ENCODE measurements at places on chromosomes 13 and 19.

DNA sequence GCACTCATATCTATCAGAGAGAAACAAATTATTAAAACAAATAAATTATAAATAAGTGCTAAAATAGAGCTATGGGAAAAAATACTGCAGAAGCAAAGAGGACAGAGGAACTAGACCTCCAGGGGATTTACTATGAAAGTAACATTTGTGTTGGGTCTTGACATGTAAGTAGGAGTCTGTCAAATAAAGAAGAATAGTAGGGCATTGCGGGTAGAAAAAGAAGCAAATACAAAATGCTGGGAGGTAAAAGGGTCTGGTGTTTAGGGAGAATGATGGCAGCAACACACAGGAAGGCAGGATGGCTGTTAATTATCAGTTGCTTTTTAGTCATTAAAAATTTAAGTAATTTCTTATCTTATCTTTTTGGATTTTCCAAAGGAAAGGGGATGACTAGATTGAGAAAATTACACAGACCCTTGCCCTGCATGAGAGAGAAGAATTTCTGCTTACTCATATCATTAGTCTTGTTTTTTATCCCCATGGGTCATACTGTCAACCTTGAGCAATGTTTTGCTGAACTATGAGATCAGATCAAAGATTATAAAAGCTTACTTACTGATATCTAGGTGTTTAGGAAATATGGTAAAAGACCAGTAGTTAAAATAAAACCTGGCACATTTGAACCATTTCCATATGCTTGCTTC, 472.7 kb downstream of the DIAPH3 start:
- DNase-seq: no peak

DNA sequence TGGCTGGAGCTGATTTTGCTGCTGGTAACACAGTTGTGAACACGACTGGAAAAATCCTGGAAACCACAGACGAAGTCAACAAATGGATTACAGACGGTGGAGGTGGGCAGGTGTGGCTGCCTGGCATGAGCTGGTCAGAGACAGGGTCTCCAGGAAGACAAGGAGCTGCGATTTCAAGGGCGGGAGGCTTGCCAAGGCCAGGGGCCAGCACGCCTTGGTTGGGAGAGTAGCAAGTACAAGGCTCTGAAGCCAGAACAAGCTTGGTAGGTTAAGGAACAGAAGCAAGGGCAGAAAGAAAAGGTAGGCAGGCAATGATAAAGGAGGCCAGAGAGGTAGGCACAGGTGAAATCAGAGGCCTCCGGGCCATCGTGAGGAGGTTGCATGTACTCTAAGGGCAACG, 50.7 kb upstream of the AMER2 start:
- no peak for DNase-seq

DNA sequence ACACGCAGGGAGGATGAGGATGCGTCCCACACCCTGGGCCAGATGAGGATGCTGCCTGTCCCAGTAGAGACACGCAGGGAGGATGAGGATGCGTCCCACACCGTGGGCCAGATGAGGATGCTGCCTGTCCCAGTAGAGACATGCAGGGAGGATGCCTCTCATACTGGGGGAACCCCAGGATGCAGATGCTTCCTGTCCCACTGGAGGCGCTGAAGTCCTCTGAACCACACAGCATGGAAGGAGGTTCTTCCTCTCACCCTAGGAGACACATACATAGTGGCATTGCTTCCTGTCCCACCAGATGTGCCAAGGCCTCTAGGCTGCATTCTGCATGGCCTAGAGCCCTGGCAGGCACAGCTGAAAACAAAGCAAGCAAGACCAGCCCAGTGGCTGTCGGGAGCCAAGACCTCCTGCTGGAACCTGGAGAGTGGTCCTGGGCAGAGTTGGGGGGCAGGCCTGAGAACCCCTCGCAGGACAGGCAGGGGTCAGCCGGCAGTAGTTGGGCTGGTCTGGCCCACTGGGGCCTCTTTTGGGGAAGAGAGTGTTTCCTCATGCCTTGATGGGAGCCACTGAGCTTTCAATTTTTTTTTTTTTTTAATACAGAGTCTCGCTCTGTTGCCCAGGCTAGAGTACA, 4.3 kb downstream of the HPN start:
- peak; percentile 34 for DNase-seq

DNA sequence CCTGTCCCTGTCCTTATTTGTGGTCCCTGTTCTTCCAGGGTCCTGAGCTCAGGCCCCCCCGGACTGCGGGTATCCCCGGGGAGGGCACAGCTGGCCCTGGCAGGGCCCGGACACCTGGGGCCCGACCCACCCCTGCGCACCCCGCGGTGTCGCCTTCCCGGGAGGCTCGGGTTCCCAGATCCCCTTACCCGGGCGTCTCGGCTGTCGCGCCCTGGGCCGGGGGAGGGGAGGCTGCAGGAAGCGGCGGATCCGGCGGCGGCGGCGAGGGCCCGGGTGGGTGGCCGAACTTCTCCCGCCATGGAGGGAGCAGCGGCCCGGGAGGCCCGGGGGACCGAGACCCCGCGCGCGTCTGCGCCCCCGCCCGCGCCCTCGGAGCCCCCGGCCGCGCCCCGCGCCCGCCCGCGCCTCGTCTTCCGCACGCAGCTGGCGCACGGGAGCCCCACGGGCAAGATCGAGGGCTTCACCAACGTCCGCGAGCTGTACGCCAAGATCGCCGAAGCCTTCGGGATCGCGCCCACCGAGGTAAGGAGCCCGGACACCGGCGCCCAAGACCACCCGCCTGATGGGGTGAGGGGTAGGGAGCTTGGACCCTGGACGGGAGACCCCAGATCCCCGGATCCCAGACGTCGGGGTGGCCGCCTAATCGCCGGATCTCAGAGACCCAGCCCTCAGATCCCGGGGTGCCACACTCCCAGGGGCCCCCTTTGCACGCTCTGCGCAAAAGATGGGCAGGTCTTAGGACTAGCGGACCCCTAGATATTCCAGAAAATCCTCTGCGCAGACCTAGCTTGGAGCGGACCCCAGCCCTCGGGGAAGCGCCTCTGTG, at the start of gene GIPC3:
Gene GIPC3 (plus strand): TSS at position 178 of the 826 bp plus-strand sequence. CDS start 120 bp downstream, at position 298.
- DNase-seq: no peak

DNA sequence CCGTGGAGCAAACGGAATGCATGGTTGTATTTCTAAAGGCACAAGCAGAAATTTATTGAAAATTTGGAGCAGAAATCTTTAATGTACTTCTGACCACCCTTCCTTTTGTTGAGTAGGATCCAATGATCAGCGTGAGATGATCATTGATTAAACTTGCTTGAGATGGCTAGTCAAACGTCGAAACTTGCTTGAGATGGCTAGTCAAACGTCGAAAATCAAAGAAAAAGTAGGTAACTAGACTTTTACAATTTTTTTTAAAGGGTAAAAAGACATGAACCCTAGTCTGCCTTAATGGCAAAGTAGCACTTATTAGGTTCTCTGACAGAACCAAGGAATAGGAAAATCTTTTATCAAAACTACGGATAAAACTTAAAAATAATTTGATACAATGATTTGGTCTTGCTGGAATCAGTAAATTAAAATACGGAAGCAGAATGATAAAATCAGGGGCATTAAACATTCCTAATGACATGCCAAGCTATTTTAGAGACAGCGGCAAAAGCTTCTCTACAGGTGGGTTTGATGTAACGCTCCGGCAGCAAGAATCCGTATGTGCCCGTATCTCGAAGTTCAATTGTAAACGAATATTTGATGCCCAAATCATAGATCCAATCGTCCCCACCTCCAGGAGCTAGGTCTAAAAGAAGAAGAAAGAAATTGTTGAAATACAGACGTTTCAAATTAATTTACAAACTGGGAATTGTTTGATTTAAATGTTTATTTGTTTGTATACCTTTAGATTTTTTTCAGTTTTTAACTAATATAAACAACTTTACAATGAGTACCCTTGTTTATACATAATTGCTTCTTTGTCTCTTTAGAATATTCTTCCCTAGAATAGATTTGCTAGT, 841 bp upstream of the ZC3H13 start:
- no peak for DNase-seq

DNA sequence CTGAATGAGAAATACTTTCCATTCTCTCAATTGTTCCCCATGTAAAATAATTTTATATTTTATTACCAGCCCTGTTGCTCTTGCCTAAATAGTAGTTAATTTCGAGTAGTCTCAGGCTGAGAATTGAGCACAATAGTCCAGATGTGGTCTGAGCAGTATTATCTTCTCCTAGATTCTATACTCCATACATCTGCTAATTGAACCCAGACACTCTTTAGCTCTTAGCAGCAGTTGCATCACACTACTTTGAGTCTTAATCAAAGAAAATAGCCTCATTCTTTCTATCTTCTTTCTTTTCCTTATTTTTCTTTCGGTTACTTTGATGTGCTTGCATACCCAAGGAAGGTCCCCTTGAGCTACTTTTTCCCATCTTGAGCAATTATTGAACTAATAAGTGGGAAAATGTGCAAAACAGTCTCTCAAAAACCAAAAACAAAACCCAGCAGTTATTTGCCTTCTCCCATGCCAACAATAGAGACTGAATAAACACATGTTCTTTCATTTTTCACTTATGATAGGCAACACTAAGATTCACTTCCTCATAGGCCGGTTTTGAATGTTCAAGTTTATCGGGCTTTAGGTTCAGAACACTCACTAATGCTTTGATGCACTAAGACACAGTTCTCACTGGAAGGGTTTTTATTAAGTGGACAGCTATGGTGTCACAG, 204.5 kb downstream of the POU4F1 start:
- no peak for DNase-seq

- DNase-seq: no peak
Measured at GRCh38 chr19:13619203-13619632, 112.9 kb upstream of the CACNA1A start.

DNA sequence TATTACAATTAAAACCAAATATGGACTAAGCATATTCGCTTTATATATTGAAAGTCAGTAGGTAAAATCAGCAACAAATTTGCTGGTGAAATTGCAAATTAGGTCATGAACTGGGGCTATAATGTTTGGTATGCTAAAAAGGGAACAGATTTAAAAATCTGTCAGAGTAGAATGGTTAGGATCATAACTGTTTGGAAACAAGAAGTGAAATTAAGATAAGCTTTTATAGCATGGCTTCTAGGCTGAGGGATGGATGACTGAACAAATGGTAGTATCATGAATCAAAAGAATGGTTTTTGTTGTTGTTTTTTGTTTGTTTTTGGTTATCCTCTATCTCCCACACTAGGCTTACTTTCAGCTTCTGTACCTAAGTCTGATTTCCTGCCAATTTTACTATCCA, 1090.4 kb downstream of the PCDH9 start:
- DNase-seq: no peak

- no peak for DNase-seq
Measured at GRCh38 chr19:844546-844971, 3.8 kb downstream of the PRTN3 start.

DNA sequence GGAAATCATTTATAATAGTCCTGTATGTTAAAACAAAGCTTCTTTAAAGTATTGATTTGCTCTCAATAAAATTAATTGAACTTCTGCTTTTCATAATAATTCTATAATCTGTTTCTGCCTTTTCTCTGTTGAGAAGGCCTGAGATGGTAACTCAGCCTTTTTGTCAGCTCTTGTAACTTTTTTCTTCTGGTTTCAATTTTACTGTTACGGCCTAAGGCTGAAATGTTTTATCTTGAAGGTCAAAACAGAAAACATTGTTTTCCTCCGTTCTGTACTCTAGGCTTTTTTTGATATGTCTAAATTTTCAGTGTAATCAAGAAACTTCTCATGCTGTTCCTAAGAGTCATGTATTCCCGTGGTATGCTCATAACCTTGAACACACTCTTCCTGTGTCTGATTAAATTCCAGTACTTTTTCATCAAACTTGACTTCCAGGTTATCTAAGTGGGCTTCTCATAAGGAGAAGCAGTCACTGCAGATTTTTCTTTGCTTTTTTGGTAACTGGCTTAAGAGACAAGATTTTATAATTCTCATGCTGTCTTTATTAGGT, 7.6 kb upstream of the NAXD start:
- no peak for DNase-seq

- no peak for DNase-seq
Measured at GRCh38 chr19:8449830-8450229, 5.1 kb downstream of the HNRNPM start.

GRCh38 chr19:49506575-49507105, 5.8 kb upstream of the FCGRT start:
- DNase-seq: peak; percentile 77

- no peak for DNase-seq
Measured at GRCh38 chr19:52734331-52734892, 432 bp downstream of the ZNF611 start.

- DNase-seq: no peak
Measured at GRCh38 chr19:19525611-19526380, 2.9 kb upstream of the YJEFN3 start.

DNA sequence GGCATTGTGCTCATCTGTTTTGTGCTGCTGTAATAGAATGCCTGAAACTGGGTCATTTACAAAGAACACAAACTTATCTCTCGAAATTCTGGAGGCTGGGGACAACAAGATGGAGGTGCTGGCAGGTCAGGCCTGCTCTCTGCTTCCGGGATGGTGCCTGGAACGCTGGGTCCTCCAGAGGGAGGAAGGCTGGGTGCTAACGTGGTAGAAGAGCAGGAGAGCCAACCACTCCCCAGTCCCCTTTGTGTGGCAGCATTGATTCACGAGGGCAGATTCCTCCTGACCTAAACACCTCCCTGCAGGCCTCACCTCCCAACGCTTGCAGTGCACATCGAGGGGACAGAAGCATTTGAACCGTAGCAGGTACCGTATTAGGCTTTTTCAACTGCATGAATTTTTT, 34.1 kb upstream of the TFDP1 start:
- DNase-seq: no peak

- DNase-seq: no peak
Measured at GRCh38 chr13:45015300-45015699, 26.0 kb downstream of the GPALPP1 start.

- no peak for DNase-seq
Measured at GRCh38 chr13:43113603-43114002, 90.2 kb downstream of the DNAJC15 start.

GRCh38 chr13:74866101-74866500, 615.9 kb downstream of the TBC1D4 start:
- no peak for DNase-seq

- no peak for DNase-seq
Measured at GRCh38 chr13:95426631-95427030, 125.4 kb upstream of the ABCC4 start.

GRCh38 chr13:76383676-76384461, 502.3 kb downstream of the KCTD12 start:
- no peak for DNase-seq

DNA sequence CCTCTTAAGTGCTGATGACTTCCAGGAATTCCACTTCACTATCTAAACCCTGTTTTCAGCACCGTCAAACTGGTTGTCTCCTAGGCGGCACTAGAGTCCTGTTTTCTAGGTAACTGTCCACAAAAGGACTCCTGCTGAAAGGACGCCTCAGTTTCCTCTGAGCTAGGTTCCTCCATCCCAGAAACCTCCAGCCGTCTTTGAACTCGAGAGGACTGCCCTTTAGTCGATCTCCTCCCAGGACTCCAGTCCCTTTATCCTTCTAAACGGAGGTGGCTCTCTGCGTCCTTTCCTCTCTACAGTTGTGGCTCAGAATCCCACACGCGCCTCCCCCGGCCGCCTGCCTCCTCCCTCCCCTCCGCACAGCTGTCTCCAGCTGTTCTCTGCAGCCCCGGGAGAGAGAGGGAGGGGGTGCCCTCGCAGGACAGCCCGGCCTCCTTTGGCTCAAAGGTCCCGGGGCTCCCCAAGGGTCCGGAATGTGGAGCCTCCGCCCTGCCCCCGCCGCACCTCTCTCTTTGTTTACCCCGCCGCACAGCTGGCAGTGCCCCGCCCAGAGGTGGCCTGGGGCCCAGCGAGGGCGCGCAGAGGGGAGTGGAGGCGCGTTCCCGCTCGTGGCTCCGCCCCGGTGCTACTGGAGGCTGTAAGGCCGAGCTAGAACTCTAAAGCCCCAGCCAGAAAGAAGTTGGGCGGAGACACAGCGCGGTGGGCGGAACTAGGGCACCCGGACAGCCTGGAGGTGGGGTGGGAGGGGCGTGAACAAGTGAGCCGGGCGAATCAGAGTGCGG, 2.4 kb downstream of the LTBP4 start:
- DNase-seq: peak; percentile 99
